Stimulated activated CD4-positive, alpha-beta T cell treated with anti-CD3 and anti-CD28 coated beads, Interleukin-2, amount 100 ng/mL, for 24 hours (primary cell): ENCODE measurements at places on chromosomes 7 and 10.

GRCh38 chr10:78953113-78953798 is 115.5 kb upstream of the ZMIZ1 start:
- no peak for DNase-seq

GRCh38 chr10:68301301-68301700 is 30.6 kb upstream of the HNRNPH3 start:
- no peak for DNase-seq

DNA sequence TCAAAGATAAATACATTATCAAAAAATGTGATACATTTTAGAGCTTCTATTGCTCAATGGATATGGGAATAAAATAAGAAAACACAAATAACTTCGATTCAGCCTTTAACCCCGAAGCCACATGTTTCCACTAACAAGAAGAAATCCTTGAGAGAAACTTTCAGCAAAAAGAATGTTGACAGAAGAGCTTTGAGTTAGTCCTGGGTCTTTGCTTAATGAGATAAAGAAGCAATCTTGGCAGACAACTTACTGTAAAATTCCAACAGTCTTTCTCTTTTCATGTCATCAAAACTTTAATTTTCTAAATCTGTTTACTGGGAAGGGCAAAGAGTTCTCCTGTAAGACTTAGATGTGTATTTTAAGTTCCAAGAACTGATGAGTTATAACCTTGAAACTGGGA is 810.2 kb downstream of the CNTNAP2 start:
- no peak for DNase-seq

GRCh38 chr7:50739744-50740435 is 42.8 kb downstream of the GRB10 start:
- peak; percentile 47 for DNase-seq

- DNase-seq: no peak
Measured at GRCh38 chr10:69739634-69740033, 62.1 kb upstream of the COL13A1 start.

DNA sequence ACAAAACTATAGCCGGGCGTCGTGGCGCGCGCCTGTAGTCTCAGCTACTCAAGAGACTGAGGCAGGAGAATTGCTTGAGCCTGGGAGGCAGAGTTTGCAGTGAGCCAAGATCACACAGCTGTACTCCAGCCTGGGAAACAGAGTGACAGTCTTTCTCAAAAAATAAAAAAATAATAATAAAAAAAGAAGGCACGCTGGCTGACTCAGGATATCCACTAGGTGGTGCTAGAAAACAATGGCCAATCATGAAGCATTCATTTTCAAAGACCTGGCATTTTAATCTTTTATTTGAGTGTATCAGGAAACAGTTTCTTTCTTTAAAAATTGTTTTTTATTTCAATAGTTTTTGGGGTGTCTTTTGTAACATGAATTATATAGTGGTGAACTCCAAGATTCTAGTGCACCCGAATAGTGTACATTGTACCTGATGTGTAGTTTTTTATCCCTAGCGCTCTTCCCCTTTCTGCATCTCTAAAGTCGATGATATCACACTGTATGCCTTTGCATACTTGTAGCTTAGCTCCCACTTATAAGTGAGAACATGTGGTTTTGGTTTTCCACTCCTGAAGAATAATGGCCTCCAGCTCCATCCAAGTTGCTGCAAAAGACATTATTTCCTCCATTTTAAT is 88.6 kb downstream of the LYZL1 start:
- DNase-seq: no peak

DNA sequence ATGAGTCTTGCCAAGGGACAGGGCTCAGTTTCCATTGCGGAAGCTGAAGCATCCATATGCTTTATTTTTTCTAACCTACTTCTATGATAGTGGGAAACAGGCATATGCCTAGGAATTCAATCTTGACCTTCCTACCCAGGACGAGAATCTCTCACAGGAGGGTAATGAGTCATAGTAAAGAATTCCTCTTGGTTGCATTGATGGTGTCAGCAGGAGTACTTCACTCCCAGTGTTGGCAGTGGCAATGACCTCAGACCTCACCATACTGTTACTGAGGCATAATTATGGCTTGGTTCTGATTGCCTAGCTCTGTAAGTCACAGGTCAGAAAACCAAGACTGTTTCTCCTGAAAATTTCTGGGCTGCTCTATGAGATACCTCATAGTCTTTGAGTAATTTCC is 552.9 kb downstream of the ARL4A start:
- no peak for DNase-seq

DNA sequence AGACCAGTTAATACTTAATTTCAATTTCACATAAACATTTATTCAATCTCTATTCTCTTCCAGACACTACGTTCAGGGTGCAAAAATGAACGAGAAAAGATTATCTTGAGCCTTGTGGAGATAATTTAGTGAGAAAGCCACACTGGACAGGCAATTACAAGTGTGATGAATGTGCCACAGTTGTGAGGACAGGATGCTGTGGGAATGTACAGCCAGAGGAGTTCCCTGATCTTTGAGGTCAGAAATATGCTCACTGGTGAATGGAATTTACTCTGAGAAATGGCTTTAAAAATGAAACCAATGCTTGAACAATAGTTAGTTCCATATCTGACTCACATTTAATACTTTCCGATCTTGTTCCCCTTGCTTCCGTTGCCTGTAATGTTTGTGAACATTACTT is 864.8 kb downstream of the GATA3 start:
- DNase-seq: no peak

DNA sequence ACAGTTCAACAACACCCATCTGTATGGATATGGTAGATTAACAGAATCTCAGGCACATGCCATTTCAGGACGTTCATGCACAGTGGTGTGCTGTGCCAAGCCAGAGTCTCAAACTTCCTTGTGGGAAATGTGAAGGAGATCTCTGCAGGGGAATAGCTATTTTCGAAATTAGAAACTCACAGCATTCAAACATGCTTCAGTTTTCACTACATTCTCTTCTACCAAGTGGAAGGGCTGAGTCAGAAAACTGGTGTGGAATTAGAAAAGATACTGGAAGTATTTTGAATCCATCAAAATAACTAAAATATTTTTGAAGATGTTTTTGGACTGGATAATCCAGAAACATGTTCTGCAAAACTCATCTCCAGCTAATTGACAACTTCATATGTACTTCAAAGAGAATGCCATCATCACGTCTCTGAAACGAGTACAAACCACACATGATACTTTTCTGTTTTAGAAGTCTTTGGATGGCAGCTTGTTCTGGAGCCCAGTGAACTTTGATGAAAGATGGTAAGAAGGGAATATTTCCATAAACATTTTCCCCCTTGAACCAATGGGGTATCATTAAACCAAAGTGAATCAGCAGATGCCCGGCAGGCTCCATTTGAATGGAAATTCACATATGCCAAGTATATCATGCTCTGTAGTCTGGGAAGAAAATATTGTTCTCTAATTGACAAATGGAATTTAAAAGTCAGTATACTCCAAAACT is 616.3 kb upstream of the IGFBP3 start:
- DNase-seq: no peak

DNA sequence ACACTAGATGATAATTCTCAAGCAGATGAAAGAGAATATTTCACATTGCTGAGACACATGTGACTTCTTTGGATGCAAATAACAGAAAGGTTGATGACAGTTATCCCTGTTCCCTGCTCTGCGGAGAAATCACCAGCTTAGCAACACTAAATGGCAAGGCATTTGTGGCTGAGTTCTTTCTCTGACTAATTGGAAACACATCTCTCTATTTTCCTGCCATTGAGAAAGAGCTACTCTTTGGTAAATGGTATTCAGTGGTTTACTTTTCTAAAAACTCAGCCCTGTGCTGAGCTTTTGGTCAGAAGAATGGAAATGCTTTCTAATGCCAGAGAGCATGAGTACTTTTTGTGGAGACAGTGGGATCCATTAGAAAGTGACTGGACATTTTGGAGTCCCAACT is 771.4 kb downstream of the LRMDA start:
- DNase-seq: no peak

- no peak for DNase-seq
Measured at GRCh38 chr7:15248514-15248913, 313.3 kb downstream of the AGMO start.

GRCh38 chr7:514651-515598 is 4.7 kb downstream of the PDGFA start:
- DNase-seq: peak; percentile 44
